ENCODE measurements at places on chromosomes 12 and 14. TPM values are rescaled to one million over a fixed set of nuclear protein-coding genes. Genes with fewer than 3 reads are reported as not detected.

LRRIQ1 gene
- total RNA-seq, result 2.1 TPM

- no peaks in the 10 kb centered on the region for H3K36me3 ChIP-seq
- no peak overlapping the region for H3K27ac ChIP-seq
- H3K27me3 ChIP-seq, result peaks cover 88% of the 10 kb centered on the region
- DNase-seq, result no peak
- no peak overlapping the region for H3K4me3 ChIP-seq
These were observed 44.7 kb upstream of the GALNT9 start for GRCh38 chr12:132373901-132374611.

DNA sequence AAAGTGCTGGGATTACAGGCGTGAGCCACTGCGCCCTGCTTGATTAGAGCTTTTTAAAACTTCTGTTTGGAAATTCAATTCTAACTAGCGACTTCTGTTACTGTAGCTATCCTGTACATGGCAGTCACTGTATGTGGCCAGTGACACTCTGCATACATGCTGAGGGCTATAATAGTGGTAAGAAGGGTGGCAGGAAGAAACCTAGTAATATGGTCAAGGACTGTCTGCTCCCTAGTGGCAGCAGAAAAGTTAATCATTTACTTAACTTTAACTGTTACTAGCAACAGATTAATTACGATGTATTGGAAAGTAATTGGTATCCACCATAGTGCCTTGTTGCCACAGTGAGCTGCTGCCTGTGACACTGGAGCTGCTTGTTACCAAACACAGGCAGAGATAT is 149.0 kb downstream of the KITLG start:
- H3K4me3 ChIP-seq, result no peak overlapping the region
- DNase-seq, result no peak
- no peaks in the 10 kb centered on the region for H3K36me3 ChIP-seq
- no peaks in the 10 kb centered on the region for H3K27me3 ChIP-seq

DNA sequence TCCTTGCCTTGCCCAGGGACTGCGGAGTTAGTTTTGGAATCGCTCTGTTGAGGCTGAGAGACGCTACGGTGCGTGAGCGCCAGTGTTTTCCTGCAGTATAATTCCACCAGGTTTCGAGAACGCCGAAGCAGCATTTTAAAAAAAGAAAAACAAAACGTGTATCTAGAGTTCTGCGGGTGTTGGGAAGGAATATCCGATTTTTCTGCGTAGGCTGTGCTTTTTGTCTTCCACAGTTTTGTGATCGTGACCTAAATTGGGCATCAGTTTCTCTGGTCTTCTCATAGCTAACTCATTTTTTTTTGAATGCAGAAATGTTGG is 778 bp downstream of the DNM1L start:
- peak overlapping the region; percentile 56 for H3K27ac ChIP-seq
- H3K4me1 ChIP-seq, result peaks cover 9% of the 10 kb centered on the region
- no peak for DNase-seq

DNA sequence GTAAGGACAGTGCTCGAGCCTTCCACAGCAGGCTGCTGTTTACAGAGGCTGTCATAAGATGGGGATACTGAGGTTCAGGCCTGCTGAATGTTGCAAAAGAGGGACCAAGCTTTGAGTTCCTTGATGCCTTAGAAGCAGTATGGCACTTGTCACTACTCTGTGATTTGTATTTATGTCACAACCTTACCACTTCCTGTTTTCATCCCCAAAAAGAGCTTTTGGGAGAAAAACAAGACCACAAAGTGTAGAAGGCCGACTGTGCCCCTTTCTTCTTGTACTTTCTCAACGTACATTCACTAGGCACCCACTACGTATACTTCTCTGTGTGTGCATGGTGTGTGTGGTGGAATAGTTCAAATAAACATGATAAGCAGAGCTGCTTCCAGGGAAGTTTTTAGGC is 90.1 kb downstream of the DRAM1 start:
- H3K27ac ChIP-seq, result no peak overlapping the region
- H3K36me3 ChIP-seq, result no peaks in the 10 kb centered on the region
- DNase-seq, result no peak
- H3K4me3 ChIP-seq, result no peak overlapping the region
- H3K27me3 ChIP-seq, result no peaks in the 10 kb centered on the region
- no peaks in the 10 kb centered on the region for H3K4me1 ChIP-seq

Data from Calu3 (cell line).